Fibroblast of skin of left quadriceps (primary cell): ENCODE measurements at places on chromosomes 11 and 22.

DNA sequence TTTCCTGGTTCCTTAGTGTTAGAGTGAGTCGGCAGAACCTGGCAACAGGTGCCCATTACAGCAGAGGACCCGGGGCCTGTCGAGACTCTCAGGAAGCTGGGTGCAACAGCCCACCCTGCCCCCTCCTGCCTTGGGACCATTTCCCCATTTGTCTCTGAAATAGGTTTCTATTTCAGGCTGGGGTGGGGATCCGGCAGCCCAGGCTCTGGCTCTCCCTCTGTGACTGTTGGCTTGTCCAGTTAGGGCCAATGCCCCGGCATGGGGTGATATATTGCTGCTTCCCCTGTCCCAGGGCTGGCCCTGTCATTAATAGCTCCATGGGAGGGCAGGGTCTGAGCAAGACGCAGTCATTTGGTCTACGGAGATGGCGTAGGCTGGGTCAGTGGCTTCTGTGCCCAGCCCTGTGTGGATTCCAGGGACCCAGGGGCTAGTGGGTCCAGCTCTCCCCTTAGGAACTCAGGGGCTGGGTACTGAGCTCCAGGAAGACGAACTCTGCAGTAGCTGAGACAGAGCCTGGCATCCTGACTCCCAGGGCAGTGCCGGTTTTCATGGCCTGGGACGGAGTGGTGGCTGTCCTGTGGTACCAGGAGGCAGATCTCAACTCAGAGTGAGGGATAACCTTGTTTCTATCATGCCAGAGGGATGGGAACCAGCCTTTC lies 2.7 kb downstream of the P2RY6 start:
- DNase-seq, result no peak

GRCh38 chr11:35852056-35852455 lies 91.8 kb upstream of the LDLRAD3 start:
- DNase-seq, result no peak

DNA sequence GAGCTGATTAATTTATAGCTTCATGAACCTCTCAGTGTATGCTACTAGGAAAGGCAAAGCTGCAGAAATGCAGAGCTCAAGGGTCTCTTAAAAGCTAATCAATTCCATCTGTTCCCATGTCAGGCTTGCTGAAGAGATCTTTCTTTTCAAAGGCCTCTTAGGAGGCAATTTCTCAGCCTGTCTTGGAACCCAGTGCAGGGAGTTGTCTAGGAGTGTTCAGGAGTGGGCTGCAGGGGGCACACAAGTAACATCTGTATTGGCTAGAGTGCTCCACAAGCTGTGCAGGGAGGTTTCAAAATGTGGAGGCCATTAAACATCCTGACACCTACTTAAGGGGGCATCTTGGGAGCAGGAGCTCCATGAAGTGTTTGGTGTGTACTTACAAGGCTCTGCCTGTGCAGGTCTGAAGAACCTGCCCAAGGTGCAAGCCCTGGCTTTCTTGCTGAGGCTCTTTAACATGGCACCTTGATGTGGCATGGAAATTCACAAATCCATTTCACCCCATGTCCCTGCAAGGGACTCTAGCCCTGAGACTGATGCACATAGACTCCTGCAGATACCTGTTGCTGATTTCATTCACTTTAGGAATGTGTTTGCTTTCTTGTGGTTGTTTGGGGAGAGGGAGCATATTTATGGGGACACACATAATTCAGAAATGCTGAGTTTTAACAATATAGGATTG lies 134.7 kb downstream of the ME3 start:
- DNase-seq, result peak; percentile 29

GRCh38 chr22:44309137-44309536 lies 3.6 kb downstream of the SHISAL1 start:
- DNase-seq, result peak; percentile 87

GRCh38 chr11:41578421-41579051 lies 119.1 kb upstream of the LRRC4C start:
- DNase-seq, result no peak

DNA sequence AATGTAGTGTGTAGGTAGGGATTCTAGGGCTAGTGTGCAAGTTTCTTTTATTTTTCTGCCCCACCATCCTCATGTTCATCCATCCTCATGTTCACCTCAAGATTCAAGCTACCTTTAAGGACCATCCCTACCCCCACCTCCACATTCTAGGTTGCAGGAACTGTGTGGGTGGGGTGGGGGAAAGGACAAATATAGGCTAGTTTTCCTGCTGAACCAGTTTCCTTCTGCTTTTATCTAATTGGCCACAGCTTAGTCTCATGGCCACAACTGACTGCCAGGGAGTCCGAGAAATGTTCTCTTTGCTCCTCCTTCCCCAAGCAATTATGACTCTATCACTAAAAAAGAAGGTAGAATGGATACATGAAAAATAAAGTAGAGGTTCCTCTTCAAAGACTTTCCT lies 179.0 kb upstream of the LARGE1 start:
- no peak for DNase-seq
